ENCODE measurements at places on chromosomes 11 and 22.

GRCh38 chr11:96267496-96268032, 75.4 kb downstream of the MAML2 start:
- DNase-seq: no peak

GRCh38 chr22:40022536-40023240, 27.9 kb downstream of the FAM83F start:
- no peak for DNase-seq

DNA sequence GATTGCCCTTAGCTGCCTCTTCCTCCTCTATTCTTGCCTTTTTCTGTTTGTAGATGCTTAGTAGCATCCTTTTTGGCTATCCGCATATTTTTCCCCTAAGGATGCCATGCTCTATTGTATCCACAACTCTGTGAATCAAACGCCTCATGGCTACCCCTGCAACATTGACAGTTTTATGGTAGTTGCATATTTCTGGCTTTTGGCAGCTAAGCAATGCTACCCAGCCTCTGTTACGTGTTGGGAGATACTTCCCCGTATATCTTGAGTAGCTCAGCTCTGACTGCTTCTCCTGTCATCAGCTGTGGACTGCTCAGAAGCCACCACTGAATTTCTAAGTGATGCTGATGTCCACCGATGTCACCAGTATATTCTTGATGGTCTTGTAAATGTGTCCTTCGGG, 15.1 kb upstream of the SLC3A2 start:
- DNase-seq: no peak

GRCh38 chr11:85709941-85710702, 24.1 kb upstream of the CCDC89 start:
- DNase-seq: no peak

DNA sequence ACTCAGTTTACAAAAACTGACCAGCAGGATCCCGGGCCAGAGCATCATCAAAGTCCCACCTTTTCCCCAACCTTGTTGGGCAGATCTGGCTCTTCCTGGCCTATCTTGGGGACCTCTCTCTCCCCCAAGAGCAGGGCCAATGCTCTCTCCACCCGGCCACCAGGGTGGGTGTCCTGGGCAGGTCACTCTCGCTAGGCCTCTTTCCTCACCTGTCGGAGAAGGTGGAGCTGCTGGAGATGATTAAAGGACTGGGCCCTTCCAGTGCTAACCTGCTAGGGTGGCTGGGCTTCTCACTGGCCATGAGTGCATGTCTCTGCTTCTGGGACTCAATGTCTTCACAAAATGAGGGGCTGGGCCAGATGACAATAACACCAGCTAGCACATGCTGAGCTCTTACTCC, 2.9 kb upstream of the CAPN5 start:
- DNase-seq: no peak

- DNase-seq: no peak
These were observed 99.2 kb upstream of the FGF3 start for GRCh38 chr11:69918231-69918937.

GRCh38 chr11:85809191-85809590, 1.8 kb downstream of the SYTL2 start:
- no peak for DNase-seq

- no peak for DNase-seq
These were observed at the start of gene C11orf68 for GRCh38 chr11:65918211-65919140. C11orf68 (minus strand) TSS chr11:65919062; CDS start chr11:65919031, 31 bp downstream.

DNA sequence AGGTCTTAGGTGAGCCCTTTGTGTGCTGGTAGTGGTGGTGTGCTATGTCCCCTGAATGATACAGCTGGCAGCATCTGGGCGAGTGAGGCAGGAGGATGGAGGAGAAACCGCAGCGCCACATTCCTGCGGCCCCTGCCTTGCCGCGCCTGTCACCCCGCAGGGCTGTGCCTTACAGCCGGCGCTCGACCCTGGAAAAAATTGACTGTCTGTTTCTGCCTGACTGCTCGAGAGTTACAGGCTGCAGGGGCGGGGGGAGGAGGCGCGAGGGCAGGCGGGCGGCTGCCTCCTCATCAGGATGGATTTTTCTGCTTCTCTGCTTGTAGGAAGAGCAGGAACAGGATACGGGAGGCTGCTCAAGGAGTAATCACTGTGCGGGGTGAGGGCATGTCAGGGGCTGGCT, 443.4 kb downstream of the MIAT start:
- DNase-seq: no peak

- no peak for DNase-seq
These were observed 431.4 kb upstream of the CCDC90B start for GRCh38 chr11:83717537-83717936.

DNA sequence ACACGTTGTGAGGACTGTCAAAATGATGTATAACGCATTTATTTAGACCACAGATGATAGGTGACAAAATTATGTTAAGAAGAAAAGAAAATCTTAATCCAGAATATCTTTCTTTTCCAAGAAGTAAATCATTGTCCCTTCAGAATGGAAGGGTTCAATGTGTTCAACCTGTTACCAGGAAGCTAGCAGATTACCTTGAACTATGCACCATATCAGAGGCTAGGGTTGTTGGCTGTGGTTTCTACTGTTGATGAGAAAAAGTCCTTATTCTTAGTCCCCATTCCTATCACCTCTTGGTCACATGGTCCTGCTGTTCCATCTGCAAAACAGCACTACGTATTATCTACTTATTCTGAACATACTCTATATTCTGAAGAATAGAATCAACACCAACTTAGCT, 339.5 kb upstream of the CADM1 start:
- DNase-seq: no peak

- DNase-seq: no peak
These were observed 14.8 kb downstream of the NPAT start for GRCh38 chr11:108207683-108208060.

DNA sequence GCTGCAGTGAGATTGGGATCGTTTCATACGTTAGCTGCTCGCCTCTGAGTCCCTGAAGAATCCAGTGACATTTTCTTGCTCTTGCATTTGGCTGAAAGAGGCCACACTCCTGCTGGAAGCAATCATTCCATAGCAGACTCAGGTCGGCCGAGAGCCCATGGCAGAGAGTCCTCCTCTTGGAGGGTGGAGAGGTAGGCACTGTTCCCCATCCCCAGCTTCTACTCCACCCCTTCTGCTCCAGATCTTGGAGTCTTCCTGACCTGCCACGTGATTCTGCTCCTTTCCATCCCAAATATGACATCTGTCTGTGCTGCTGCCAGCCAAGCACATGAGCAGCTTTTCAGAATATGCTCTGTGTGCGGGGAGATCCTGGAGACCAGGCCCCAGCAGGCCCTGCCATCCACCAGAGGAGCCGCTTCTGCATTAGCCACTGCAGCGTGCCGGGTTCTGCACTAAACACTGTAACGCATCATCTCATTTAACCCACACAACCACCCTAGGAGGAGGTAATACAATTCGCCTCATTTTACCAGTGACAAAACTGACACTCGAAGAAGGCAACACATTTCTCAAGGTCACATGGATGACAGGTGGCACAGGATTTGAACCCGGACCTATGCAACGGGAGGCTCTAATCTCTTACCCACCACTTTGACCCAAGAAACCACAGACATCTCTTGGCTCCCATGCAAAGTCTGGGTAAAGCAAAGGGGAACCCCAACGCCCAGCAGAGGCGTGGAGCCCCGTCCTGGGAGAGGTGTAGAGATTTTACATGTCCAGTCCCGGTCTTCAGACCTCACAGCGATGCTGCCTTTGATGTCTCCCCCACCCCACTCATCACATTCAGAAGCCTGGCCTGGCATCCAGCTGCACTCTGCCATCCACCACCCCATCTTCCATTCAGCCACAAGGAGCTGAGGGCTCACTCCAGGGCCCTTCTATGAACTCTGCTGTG, 78.8 kb downstream of the FEZ1 start:
- no peak for DNase-seq

GRCh38 chr11:110894224-110894623, 182.0 kb upstream of the ARHGAP20 start:
- no peak for DNase-seq
